ENCODE measurements at places on chromosomes 3 and 15.

DNA sequence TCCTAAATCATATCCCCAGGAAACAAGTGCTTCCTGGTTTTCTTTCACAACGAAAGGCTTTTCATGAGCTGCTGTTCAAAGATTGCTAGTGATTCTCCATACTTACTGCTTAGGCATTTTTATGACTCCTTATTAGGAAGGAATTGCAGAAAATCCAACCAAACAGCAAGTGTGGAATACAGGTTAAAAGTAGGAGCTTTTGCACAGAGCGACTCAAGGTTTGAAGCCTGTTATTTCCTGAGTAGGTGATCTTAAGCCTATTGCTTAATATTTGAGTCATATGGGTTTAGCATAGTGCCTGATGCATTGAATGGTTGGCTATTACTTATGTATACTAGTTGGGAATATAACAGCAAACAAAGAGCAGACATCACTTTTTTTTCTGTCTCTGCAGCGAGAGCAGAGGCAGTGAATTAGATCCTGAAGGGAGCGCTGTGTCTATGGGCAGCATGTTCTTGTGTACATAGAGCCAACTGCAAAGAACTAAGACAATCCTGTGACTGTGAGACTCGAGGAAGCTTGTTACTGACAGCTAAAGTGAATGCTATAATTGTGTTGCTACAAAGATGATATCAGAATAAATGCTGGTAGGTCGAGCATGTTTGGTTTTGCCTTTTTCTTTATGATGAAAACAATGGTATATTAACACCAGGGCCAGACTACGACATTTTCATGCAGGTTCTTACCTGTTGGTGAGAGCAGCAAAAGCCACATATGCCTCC lies 6.3 kb downstream of the TM4SF1 start:
- DNase-seq, result peak; percentile 60

DNA sequence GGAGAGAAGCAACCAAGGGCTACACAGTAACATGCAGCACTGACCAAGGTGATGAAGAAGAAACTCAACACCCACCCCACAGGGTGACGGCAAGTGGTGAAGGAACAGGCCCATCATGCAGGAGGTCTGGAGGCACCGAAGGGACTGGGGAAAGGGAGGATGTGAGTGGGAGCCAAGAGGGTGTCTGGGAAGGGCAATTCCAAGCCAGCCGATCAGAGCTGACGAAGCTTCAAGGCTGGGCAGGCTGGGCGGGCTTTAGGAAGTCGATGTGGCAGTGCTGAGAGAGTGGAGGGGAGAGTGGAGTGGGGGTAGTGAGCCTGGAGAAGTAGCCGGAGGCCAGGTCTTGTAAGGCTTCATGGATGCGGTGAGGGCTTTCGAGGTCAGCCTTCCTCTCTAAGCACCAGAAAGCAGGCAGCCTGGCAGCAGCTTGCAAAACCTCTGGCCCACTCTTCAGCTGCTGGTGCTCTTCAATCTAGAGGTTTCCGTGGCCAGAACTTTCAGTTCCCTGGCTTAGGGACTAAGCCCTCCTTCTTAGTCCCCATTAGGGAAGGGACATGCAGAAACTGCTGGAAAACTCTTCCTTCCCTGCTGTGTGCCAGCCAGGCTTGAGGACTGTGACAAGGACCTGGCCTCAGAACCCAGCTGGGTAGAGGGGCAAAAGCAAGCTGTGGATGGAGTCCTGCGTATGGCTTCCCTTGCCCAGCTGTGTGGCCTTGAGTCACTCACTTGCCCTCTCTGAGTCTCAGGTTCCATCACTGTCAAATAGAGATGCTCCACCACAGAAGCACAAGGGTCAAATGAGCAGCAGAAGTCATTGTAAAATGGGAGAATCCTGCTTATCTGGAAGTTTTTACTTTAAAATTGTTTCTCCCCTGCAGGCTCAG lies 72.1 kb downstream of the TLE3 start:
- DNase-seq, result peak; percentile 7

DNA sequence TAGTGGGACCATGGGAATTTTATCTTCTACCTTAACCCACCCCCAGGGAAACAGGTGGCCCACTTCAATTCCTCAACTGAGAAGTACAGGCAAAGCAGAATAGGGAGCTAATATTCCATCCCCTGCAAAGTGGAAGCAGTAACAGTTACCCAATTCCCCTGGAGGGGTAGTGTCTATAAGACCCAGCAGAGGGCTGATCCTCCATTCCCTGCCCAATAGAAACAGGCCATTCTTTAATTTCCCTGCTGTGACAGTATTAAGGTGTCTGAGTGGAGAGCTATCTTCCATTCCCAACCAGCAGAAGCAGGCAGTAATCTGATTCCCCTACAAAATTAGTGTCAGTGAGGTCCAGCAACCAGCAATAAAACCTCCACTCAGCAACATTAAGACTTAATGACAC lies 219.8 kb downstream of the ULK4 start:
- no peak for DNase-seq

- no peak for DNase-seq
These were observed 69.6 kb downstream of the SLC12A8 start for GRCh38 chr3:125142940-125143339.

DNA sequence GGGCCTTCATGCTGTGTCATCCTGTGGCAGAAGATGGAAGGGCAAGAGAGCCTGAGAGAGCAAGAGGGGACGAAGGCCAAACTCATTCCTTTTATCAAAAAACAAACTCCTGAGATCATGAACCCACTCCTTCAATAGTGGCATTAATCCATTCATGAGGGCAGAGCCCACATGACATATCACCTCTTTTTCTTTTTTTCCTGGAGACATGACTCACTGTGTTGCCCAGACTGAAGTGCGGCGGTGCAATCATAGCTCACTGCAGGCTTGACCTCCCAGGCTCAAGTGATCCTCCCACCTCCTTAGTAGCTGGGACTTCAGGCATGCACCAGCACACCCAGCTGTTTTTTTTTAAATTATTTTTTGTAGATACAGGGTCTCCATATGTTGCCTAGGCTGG lies 92.0 kb upstream of the RNU6-1 start:
- peak; percentile 56 for DNase-seq

GRCh38 chr3:71176366-71176765 lies 407.2 kb downstream of the FOXP1 start:
- DNase-seq, result no peak

GRCh38 chr3:45414823-45415222 lies 26.4 kb downstream of the LARS2 start:
- DNase-seq, result no peak

GRCh38 chr15:42363487-42363886 lies 4.2 kb downstream of the CAPN3 start:
- DNase-seq, result no peak

DNA sequence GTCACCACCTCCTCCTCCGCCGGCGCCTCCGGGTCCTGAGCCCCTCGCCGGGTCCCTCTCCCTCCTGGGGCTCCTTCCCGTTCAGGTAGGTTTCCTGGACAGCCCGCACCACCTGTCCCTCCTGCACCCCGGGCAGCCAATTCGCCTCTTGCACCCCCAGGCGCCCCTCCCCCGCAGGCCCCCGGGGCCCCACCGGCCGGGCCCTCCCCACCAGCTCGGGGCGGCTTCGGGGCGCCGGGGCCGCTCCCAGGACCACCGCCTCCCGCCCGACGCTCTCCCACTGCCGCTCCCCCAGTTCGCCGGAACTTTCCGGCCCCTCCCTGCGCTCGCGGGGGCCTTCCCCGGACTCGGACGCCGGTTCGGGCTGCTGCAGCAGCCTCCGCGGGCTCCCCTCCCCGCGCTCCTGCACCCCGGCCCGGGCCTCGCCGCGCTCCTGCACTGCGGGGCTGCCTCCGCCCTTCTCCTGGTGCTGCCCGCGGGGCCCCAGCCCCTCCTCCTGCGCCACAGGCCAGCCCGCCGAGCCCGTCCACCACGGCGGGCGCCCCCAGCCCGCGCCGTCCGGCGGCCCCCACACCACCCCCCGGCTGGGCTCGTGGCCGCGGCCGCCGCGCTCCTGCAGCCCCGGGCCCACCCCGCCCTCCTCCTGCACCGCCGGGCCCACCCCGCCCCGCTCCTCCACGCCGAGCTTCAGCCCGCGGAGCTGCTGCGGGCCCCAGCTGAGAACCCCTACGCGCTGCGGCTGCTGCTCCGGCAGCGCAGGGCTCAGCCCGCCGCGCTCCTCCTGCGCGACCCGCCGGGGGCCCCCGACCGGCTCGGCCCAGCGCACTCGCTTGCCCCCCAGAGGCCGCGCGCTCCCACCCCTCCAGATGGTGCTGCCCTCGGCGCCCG lies 587 bp upstream of the TNK2 start:
- DNase-seq, result no peak

DNA sequence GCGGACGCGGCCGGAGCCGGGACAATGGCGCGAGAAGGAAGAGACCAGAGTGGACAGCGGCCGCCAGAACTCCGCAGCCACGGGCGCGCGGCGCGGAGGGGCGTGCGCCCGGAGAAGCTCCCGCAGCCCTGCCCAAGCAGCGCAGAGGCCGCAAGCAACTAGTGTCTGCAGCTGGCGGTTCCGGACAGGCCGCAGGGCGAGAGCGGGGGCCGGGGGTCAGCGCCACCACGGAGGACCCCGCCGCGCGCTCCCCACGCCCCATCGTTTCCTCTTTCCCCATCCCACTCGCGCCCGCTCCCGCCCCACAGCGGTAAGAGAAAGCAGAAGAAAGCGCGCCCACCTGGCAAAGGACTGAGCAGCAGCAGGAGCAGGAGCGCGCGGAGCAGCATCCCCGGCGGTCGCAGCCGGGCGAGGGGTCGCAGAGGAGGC lies 440 bp downstream of the PRTG start:
- no peak for DNase-seq

GRCh38 chr15:91586560-91586959 lies 266.9 kb upstream of the SLCO3A1 start:
- DNase-seq, result no peak

DNA sequence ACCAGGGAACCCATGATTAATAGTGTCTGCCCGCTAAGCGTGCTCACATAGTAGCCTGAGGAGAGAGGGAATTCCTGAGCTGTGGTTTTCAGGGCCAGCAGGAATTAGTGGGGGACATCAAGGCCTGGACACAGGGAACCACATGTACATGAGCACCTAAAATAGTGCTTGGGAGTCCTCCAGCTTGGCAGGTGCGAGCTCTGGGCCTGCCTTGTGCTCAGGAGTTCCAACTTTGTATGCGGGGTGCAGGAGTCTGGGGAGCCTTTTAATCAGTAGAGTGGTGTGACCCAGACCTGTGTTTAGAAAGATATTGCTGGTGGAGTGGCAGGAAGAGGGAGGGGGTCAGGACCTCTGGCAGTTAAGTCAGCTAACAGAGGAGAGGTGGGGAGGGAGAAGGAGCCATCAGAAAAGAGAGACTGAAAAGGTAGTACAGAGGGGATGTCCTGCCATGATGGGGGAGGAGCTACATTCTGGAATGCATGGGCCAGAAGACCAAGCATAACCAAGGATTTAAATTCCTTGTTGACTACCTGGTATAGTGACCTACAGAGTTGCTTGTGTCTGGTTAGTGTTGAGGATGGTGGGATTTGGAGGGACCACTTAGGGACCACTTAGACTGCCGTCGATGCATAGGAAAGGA lies 1.9 kb downstream of the DAG1 start:
- DNase-seq, result no peak

DNA sequence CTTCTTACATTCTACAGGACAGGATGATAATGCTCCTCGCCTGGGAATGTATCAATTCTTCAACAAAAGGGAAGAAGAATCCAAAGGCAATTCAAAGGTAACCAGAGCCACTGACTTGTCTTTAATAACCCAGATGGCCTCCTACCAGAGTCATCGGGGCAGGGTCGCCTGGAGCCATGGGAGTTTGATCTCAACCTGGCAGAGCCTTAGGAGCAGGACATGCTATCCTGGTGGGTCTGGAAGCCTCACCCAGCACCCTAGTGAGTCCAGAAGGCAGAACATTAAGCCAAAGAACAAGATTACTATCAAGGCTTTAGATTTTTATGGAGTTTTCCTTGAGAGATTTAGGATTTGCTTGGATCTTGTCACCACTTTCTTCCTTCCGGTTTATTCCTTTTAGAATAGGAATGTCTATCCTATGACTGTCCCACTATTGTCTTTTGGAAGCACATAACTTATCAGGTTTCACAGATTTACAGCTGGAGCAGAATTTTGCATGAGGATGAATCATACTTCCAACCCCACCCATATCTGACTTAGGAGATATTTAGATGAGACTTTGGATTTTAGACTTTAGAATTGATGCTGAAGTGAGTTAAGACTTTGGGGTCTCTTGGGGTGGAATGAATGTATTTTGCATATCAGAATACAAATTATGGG lies 330.3 kb upstream of the GOLIM4 start:
- DNase-seq, result no peak

DNA sequence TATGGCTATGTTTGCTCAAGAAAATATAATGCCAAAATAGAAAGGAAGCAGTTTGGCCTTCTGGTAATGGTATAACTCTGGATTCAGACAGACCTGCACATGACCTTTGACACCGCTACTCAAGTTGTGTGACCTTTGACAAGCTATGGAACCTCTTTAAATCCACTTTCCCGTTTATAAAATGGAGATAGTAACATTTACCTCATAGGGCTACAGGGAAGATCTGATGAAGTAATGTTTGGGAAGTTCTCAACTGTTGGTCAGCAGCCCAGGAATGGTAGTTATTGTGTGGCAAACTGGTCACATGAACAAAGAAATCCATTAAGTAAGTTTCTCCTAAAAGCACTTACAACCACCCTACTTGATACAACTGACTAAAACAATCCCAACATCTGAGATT lies 95.1 kb upstream of the PHLDB2 start:
- no peak for DNase-seq

DNA sequence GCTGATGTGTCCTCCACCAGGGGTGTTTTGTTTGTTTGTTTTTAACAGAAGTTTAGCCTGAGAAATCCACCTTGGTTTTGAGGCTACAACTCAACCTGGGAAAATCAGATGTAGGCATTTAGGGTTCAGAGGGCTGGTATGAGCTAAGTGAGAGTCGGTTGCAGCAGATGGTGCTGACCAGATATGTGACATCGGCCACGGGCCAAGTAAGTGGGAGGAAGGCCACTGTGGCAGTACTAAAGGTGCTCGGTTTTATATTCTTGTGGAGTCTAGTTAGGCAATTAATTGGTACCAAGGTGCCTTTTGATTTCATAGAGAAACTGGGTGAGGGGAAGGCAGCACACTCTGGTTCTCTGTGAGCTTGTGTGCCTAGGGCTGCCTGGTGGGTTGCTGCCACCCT lies 10.5 kb downstream of the MTMR14 start:
- DNase-seq, result no peak

GRCh38 chr3:36895496-36896409 lies 49.1 kb downstream of the TRANK1 start:
- DNase-seq, result peak; percentile 76

GRCh38 chr3:197951392-197951990 lies 1.5 kb downstream of the RPL35A start:
- no peak for DNase-seq

- no peak for DNase-seq
These were observed 213.5 kb upstream of the PRICKLE2 start for GRCh38 chr3:64438812-64439211.

Measured in inflammatory macrophage treated with lipopolysaccharide for 4 hours (primary cell).